Renal cortical epithelial cell (primary cell): ENCODE measurements at places on chromosomes 3 and 15. TPM values are rescaled to one million over a fixed set of nuclear protein-coding genes. Genes with fewer than 3 reads are reported as not detected.

The ACTRT3 gene
- 12.3 and 14.3 TPM in 2 replicates for total RNA-seq

The CPLX3 gene
- not detected in 2 replicates for total RNA-seq

The RGMA gene
- total RNA-seq = 0.25 TPM in 1 of 2 replicates, not detected in the other

The ADAMTS7 gene
- total RNA-seq = 4.5 and 9.9 TPM in 2 replicates

The GNB4 gene
- total RNA-seq = 42.0 and 51.1 TPM in 2 replicates

The PCSK6 gene
- total RNA-seq = 1.2 and 11.0 TPM in 2 replicates

The LHFPL4 gene
- total RNA-seq = 0.05 TPM in 1 of 2 replicates, not detected in the other

The SLC15A2 gene
- 1.9 and 4.7 TPM in 2 replicates for total RNA-seq

The ALS2CL gene
- 19.0 and 24.8 TPM in 2 replicates for total RNA-seq

GRCh38 chr3:14943042-14943441 is 4.3 kb upstream of the NR2C2 start:
- peak; percentile 90 for DNase-seq

- peak; percentile 74 for DNase-seq
Observed at GRCh38 chr3:141360888-141361598, 7.3 kb upstream of the ZBTB38 start.

DNA sequence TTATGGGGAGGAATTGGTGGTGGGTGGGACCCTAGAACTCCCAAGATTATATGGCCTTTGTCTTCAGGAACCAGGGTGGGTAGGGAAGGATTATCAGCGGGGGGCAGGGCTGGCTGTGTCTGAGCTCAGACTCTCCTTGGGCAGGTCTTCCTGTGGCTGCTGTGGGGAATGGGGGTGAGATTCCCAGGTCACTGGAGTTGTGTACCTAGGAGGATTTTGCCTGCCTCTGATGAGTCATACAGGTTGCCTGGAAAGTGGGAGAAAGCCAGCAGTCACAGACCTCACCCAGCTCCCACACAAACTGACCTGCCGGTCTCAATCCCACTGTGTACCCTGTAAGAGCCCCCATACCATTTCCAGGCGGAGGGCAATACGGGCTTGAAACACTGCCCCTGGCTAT is 209.9 kb upstream of the CNTN3 start:
- no peak for DNase-seq

GRCh38 chr3:17783426-17783825 is 41.0 kb upstream of the TBC1D5 start:
- DNase-seq = no peak

- peak; percentile 91 for DNase-seq
Observed at GRCh38 chr3:66140743-66141372, 79.9 kb upstream of the SLC25A26 start.

DNA sequence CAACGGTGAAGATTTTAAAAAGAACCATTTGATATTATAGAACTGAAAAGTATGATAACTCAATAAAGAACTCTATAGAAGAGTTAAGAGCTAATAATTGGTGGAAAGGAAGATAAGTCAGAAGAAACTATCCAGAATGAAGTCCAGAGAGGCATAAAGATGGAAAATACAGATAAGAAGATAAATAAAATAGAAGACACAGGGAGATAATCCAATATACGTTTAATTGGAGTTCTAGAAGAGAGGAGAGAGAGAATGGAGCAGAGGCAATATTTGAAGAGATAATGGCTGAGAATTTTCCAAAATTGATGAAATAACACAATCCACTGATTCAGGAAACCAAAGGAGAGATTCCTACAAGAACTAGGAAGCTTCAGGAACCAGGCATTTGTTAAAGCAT is 49.8 kb upstream of the EPHB3 start:
- DNase-seq = no peak

- DNase-seq = no peak
Observed at GRCh38 chr3:71984843-71985613, 200.1 kb upstream of the PROK2 start.

DNA sequence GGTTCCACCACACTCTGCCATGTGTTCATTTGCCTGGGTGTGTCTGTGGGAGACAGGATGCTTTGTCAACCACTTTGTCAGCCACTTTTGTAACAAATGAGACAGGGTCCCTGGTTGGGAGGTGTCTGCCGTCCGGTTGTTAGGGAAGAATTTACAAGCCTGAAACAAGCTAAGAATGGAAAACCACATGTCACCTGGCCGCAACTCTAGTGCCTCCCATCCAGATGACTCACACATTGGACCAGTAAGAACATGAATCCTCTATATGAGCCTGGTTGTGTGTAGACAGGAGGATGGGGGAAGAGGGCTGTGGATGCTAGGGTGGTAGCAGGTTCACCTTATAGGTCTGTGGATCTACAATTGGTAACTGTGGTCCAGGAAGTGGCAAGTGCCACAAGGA is 335.3 kb downstream of the CLSTN2 start:
- no peak for DNase-seq

DNA sequence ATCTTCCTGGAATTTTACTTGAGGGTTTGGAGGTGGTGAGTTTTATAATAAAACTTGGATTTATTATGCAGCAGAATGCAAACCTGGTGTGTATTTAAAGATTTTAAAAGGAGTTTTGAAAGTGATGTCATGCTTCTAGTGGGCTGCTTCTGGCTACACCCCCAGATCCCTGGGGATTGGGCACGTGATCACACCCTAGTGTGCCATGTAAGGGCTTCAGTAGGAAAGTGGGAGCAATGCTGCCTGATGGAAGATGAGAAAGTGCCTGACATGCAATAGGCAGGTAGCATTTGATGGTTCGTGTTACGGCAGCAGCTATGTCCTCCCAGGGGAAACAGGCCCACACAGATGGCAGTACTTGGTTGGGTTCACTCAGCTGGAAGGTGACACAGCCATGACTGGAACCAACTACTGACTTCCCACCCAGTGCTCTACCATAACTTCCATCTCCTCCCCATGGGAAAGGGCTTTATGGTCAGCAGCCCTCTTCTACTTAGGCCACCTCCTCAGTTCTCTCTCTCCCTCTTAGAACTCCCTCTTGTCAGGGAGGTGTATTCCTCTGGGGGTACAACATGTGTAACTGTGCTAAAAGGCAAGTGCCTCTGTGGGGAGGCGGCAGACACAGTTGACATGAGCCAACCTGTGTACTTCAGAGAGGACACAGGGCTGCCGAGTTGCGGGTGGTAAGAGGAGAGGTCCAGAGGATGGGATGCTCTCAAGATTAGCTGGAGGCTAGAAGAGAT is 5.6 kb downstream of the ITPKA start:
- DNase-seq = no peak

- no peak for DNase-seq
Observed at GRCh38 chr3:32818229-32818969, 602 bp downstream of the TRIM71 start.

DNA sequence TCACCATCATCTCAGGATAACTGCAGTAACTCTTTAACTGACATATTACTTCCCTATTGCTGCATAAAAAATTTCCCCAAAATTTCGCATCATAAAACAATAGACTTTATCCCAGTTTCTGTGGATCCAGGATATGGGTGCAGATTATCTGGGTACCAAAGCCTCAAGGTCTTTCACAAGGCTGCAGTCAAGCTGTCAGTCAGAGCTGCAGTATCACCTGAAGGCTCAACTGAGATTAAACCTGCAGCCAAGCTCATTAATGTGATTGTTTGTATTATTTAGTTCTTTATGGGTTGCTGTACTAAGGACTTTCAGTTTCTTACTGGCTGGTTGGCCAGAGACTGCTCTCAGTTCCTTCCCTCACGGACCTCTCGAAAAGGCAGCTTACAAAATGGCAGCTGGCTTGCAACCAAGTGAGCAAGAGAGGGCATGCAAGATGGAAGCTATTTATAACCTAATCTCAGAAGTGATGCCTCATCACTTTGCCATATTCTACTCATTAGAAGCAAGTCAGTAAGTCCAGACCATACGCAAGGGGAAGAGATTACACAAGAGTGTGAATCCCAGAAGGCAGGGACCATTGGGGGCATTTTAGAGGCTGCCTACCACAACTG is 54.9 kb downstream of the DCUN1D1 start:
- DNase-seq = no peak

GRCh38 chr3:158794936-158795518 is 6.8 kb upstream of the MFSD1 start:
- DNase-seq = peak; percentile 61

DNA sequence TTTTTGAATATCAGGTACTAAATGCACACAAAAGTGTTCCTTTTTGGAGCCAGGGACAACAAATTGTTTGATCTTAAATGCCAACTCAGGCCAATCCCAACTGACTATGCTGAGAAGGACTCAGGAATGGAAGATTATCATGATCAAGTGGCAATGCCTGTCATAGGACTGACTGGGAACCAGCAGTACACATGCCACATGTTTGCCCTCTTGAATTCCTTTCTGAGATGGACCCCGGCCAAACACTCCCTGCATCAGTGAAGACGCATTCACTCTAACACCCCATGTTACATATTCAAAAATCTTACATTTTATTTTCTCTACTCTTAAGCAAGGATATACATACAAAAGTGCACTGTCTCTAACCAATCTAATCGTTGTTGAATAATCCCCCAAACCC is 36.1 kb downstream of the CLDN18 start:
- no peak for DNase-seq

- peak; percentile 59 for DNase-seq
Observed at GRCh38 chr15:38354315-38354929, 99.5 kb upstream of the FAM98B start.

DNA sequence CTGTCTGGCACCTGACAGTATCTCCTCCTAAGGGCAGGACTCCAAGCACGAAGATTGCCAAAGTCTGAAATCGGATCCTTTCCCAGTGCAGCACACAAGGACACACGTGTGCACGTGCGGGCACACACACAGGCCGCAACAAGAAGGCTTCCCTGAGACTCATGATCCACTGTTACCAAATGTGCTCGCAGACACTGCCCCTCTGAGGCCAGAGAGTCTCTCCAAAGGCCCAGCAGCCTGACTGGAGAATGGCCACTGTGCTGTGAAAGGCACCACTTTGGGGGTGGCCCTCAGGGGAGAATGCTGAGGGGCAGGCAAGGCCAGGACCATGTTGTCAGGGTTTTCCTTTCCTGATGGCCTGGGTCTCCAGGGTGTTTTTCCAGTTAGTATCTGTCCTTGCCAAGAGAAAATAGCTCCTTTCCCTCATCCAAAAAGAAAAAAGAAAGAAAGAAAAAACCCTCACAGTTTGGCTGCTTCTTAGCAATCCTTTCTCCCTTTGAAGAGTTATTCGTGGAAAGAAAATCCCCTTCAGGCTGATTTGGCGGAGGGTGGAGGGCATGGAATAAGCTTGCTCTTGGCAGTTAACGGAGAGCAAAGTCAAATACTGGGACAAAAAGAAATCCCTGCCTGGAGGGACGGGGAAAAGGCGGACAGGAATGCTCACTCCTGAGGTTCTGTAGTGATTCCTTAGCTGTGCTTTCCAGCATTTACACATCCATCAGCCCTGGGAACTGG is 112.2 kb upstream of the ETV5 start:
- no peak for DNase-seq

DNA sequence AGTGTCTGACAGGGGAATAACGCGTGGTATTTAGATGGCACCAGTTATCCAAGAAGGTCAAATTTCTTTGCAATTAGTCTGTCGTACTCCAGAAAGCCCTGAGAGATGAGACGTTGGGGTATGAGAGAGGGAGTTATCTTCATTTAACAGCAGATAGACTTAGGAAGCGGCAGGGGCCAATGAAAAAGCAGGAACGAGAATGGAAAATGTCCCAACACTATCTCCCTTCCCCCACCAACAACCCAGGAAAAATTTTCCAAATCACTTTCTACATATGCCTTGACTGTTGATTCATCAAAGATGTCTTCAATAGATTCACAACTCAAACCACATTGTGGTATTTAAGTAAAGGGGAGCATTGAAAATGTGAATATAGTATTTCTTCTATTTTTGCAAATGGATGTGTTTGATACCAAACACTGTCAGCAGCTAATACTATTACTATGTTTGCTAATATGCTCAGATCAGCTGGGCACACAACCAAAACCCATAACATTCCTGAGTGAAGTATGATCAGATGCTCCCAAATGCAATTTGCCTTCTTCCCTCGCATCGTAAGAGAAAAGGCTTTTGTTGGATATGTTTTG is 13.3 kb upstream of the GREM1 start:
- DNase-seq = no peak

GRCh38 chr15:26628071-26628470 is 144.8 kb downstream of the GABRB3 start:
- DNase-seq = peak; percentile 0

DNA sequence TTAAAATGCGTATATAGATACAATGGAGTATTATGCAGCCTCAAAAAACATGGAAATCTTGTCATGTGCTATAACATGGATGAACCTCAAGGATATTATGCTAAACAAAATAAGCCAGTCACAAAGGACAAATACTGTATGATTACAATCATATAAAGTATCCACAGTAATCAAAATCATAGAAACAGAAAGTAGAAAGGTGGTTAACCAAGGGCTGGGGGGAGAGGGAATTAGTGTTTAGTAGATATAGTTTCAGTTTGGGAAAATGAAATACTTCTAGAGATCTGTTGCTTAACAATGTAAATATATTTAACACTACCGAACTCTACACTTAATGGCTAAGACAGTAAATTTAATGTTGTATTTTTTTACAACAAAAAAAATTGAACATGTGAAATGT is 9.0 kb downstream of the TOP2B start:
- DNase-seq = no peak

GRCh38 chr3:20047976-20048883 is 8.0 kb downstream of the KAT2B start:
- DNase-seq = no peak

- DNase-seq = peak; percentile 87
Observed at GRCh38 chr3:177211503-177212277, 14.4 kb upstream of the TBL1XR1 start.

GRCh38 chr3:166209701-166210100 is 372.5 kb upstream of the BCHE start:
- no peak for DNase-seq

- no peak for DNase-seq
Observed at GRCh38 chr3:178465260-178466180, 70.7 kb upstream of the KCNMB2 start.

- DNase-seq = no peak
Observed at GRCh38 chr15:99615460-99615859, 49.7 kb downstream of the MEF2A start.
